ENCODE measurements at places on chromosomes 7 and 10. TPM values are rescaled to one million over a fixed set of nuclear protein-coding genes. Genes with fewer than 3 reads are reported as not detected.
A peak's percentile ranks its signal among the peaks of the same experiment; 100 is the strongest.

Gene MMD2
- total RNA-seq = not detected

Gene TAS2R3
- total RNA-seq = not detected

Gene FKBP6
- not detected for total RNA-seq

Gene FAM25A
- total RNA-seq = not detected

Gene LBX1
- total RNA-seq = not detected

Gene CCL24
- total RNA-seq = not detected

Gene CUZD1
- total RNA-seq = not detected

Gene ACSM6
- not detected for total RNA-seq

Gene SEMA3E
- 5.1 TPM for total RNA-seq

DNA sequence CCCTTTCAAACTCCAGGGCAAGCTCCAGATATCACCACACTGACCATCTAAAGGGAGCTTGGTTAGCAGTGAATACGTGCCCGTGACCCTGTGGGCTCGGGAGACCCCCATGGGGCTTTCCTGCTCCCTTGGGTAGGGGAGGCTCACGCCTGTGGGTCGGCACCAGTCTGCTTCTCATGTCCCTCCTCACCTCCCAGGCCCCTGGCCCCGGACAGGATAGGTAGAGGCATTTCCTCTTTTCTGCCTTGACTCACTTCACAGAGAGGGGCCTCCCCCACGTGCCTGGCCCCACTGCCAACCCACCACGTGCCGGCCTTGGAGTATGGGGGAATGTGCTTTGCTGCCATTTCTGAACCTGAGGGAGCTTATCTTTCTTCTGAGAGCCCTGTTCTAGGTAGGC is 131.3 kb upstream of the FAM20C start:
- H3K27ac ChIP-seq = no peak overlapping the region
- H3K27me3 ChIP-seq = peaks cover under 1% of the 10 kb centered on the region
- no peaks in the 10 kb centered on the region for H3K36me3 ChIP-seq
- H3K4me3 ChIP-seq = no peak overlapping the region

DNA sequence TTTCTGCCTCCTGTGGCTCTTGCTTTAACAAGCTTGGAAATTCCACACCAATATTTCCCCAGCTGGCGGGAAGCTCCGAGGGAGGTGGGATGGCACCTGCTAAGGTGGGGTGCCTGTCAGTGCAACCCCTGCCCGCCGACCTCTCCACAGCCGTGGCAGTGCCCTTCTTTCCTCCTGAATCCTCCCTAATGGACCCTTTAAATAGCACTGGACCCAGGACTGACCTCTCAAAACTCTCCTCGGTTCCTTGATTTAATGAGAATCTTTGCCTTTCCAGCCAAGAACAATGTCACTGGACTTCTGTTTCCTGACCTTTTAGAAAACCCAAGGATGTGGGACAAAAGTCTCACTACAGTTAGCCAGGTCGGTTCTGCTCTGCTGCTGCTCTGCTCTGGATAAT is 63.2 kb upstream of the EXOC6 start:
- no peak overlapping the region for H3K27ac ChIP-seq
- H3K4me3 ChIP-seq = no peak overlapping the region
- H3K36me3 ChIP-seq = peaks cover 2% of the 10 kb centered on the region
- no peaks in the 10 kb centered on the region for H3K4me1 ChIP-seq

- H3K4me1 ChIP-seq = peaks cover 67% of the 10 kb centered on the region
- H3K27me3 ChIP-seq = no peaks in the 10 kb centered on the region
- no peak for DNase-seq
- H3K36me3 ChIP-seq = peaks cover 5% of the 10 kb centered on the region
- H3K4me3 ChIP-seq = peak overlapping the region; percentile 12
Measured at GRCh38 chr7:40827222-40828085, 692.6 kb downstream of the SUGCT start.

- no peaks in the 10 kb centered on the region for H3K27me3 ChIP-seq
- peak overlapping the region; percentile 90 for H3K27ac ChIP-seq
- peak; percentile 58 for DNase-seq
Measured at GRCh38 chr10:69639291-69640195, 9.5 kb downstream of the FAM241B start.

DNA sequence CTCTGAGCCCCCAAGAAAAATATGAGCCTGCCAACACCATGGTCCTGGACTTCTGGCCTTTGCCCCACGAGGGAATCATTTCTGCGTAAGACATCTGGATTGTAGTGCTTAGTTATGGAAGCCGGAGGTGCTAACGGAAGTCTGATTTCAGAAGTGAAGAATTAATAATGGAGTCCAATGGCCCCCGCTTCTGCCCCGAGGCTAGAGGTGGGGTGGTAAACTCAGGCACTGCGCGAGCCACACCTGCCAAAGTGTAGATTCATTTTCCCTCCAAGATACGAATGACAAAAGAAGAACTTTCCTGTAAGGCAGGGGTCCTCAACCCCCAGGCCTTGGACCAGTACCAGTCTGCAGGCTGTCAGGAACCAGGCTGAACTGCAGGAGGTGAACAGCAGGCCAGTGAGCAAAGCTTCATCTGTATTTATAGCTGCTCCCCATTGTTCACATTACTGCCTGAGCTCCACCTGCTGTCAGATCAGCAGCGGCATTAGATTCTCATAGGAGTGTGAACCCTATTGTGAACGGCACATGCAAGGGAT is 22.3 kb downstream of the CNPY1 start:
- H3K27me3 ChIP-seq = peaks cover 52% of the 10 kb centered on the region
- no peaks in the 10 kb centered on the region for H3K4me1 ChIP-seq
- H3K36me3 ChIP-seq = no peaks in the 10 kb centered on the region
- DNase-seq = no peak
- no peak overlapping the region for H3K27ac ChIP-seq

GRCh38 chr7:5489991-5490536 is 66.4 kb upstream of the TNRC18 start:
- H3K4me3 ChIP-seq = no peak overlapping the region
- H3K4me1 ChIP-seq = peaks cover 43% of the 10 kb centered on the region
- H3K36me3 ChIP-seq = no peaks in the 10 kb centered on the region
- DNase-seq = no peak

DNA sequence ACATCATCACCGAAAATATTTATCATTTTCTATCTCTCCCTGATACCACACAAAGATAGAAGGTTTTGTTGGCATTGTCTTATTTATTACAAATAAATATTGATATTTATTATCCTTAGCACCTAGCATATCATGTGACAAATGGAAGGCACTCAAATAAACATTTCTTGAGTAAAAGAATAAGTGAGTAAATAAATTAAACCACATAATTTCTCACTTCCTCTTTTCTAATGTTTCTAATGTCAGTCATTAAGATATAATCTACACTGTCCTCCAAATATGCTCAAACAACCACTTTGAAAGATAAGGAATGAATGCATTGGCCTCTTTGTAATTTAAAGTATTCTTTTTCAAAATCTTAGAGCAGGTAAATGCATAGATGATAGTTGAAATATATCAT is 1027.8 kb upstream of the LRRTM3 start:
- no peaks in the 10 kb centered on the region for H3K36me3 ChIP-seq
- H3K27me3 ChIP-seq = peaks cover 5% of the 10 kb centered on the region
- no peaks in the 10 kb centered on the region for H3K4me1 ChIP-seq
- H3K4me3 ChIP-seq = no peak overlapping the region
- DNase-seq = no peak

GRCh38 chr10:105026566-105026965 is 385.5 kb downstream of the SORCS3 start:
- H3K27me3 ChIP-seq = no peaks in the 10 kb centered on the region
- no peak for DNase-seq
- H3K36me3 ChIP-seq = no peaks in the 10 kb centered on the region
- no peaks in the 10 kb centered on the region for H3K4me1 ChIP-seq
- no peak overlapping the region for H3K4me3 ChIP-seq
- no peak overlapping the region for H3K27ac ChIP-seq

- peak; percentile 80 for DNase-seq
- H3K27ac ChIP-seq = no peak overlapping the region
- no peaks in the 10 kb centered on the region for H3K36me3 ChIP-seq
- H3K27me3 ChIP-seq = peaks cover 28% of the 10 kb centered on the region
- peaks cover 17% of the 10 kb centered on the region for H3K4me1 ChIP-seq
Measured at GRCh38 chr10:132497861-132498561, 39.6 kb upstream of the INPP5A start.

GRCh38 chr7:115128154-115128553 is 206.3 kb downstream of the MDFIC start:
- no peak overlapping the region for H3K4me3 ChIP-seq
- H3K27ac ChIP-seq = no peak overlapping the region
- no peaks in the 10 kb centered on the region for H3K27me3 ChIP-seq
- no peaks in the 10 kb centered on the region for H3K36me3 ChIP-seq
- no peak for DNase-seq
- no peaks in the 10 kb centered on the region for H3K4me1 ChIP-seq

DNA sequence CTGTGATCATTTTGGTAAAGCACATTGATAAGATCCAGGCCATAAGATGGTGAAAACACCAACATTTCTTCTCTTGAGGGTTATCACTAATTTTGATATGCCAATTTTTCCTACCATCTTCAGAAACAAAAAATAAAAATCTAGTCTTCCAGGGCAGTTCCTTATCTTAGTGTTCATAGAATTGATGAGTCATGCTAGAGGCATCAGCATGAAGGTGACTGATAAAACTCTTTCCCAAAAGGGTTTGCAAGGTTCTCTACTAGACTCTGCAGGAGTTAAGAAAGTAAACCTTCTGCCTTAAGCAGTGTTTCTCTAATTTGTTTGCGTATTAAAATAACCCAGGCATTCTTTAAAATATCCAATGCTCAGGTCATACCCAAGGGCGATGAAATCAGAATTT is 483.1 kb upstream of the CNTNAP2 start:
- H3K27ac ChIP-seq = no peak overlapping the region
- no peak for DNase-seq
- no peak overlapping the region for H3K4me3 ChIP-seq
- H3K27me3 ChIP-seq = no peaks in the 10 kb centered on the region

DNA sequence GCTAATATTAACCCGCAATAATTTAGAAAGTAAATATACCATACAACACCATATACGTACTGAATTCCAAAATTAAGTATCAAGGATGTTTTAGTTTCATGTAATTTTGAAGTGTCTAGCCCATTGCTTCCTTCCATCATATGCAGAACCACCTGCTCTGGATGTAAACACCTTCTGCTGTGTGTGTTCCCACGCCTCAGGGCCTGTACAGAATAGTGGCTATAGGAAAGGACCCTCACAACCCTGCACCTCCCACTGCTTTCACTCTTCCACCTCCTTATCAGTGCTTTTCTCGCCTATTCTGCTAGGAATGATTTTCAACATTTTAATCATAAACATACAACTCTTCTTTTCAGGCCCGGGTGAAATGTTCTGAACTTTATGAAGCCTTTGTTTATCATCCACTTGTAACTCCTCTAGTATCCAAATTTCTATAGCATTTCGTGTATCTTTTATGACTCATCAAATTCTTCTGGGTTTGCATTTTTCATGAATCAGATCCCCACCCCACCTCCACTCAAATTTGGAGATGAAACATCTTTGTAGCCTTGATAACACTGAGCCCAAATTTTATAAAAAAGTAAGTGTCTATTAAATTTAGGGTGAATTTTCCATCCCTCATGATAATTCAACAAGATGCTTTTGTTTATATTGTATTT is 1106.8 kb upstream of the C7orf33 start:
- H3K36me3 ChIP-seq = no peaks in the 10 kb centered on the region
- H3K27me3 ChIP-seq = no peaks in the 10 kb centered on the region
- H3K4me3 ChIP-seq = no peak overlapping the region
- no peak for DNase-seq

DNA sequence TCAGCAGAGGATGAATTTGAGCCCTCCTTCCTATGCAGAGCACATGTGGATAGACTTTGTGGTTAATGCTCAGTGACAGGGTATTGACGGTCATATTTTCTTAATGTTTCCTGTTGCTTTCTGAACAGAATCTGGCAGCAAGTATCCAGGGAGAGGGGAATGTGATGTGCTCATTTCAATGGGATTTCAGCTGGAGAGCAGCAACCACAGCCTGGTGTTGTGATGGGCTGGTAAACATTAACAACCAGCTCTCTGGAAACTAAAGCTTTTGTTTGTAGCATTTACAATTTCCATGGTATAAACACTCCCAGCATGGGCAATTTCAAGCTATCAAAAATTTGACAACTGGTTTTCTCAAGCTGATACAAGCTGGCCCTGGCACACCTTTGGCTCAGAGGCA is 215.9 kb downstream of the SH2D4B start:
- no peaks in the 10 kb centered on the region for H3K4me1 ChIP-seq
- peaks cover 2% of the 10 kb centered on the region for H3K27me3 ChIP-seq
- H3K27ac ChIP-seq = no peak overlapping the region
- no peak overlapping the region for H3K4me3 ChIP-seq
- no peak for DNase-seq
- no peaks in the 10 kb centered on the region for H3K36me3 ChIP-seq

- peaks cover 3% of the 10 kb centered on the region for H3K27me3 ChIP-seq
- no peak overlapping the region for H3K27ac ChIP-seq
- peaks cover 2% of the 10 kb centered on the region for H3K36me3 ChIP-seq
- no peaks in the 10 kb centered on the region for H3K4me1 ChIP-seq
- no peak for DNase-seq
- no peak overlapping the region for H3K4me3 ChIP-seq
Measured at GRCh38 chr10:7622969-7623368, 43.8 kb downstream of the ITIH5 start.

- no peak overlapping the region for H3K4me3 ChIP-seq
- H3K4me1 ChIP-seq = no peaks in the 10 kb centered on the region
- H3K36me3 ChIP-seq = no peaks in the 10 kb centered on the region
- H3K27me3 ChIP-seq = peaks cover 2% of the 10 kb centered on the region
- DNase-seq = no peak
Measured at GRCh38 chr10:18879284-18879683, 169.3 kb upstream of the MALRD1 start.

GRCh38 chr10:110973400-110973799 is 54.0 kb downstream of the SHOC2 start:
- no peak for DNase-seq
- H3K4me1 ChIP-seq = peaks cover 32% of the 10 kb centered on the region
- H3K4me3 ChIP-seq = no peak overlapping the region

- DNase-seq = no peak
- peak overlapping the region; percentile 38 for H3K4me3 ChIP-seq
- H3K4me1 ChIP-seq = peaks cover 55% of the 10 kb centered on the region
- H3K36me3 ChIP-seq = no peaks in the 10 kb centered on the region
- H3K27me3 ChIP-seq = peaks cover 2% of the 10 kb centered on the region
Measured at GRCh38 chr10:93751832-93752231, 5.9 kb upstream of the LGI1 start.

GRCh38 chr7:106466867-106467266 is 182.1 kb upstream of the NAMPT start:
- no peak for DNase-seq
- H3K27me3 ChIP-seq = peaks cover 3% of the 10 kb centered on the region
- H3K4me3 ChIP-seq = no peak overlapping the region
- H3K36me3 ChIP-seq = peaks cover 3% of the 10 kb centered on the region

DNA sequence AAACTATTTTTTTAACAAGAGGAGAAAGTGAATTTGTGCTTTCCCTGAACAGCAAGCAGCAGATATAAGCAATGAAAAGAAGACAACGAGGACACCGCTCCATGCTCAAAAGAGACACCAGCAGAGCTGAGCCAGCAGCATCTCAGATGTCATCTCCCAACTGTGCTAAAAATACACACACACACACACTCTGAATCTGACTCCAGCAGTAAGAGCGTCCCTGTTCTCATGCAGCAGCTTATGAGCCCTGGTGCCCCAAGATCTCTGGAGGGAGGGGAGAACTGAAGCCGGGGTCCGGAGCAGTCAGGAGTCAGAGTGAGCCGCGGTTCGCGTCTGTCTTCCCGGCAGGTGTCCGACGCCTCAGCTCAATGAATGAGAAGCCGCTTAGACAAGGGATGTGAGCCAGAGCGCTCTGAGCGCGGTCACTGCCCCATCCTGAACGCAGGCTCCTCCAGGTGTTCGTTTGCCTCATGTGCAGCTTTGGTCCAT is 49.2 kb downstream of the SVIL start:
- peak; percentile 91 for DNase-seq
- H3K4me1 ChIP-seq = peaks cover 68% of the 10 kb centered on the region
- no peak overlapping the region for H3K4me3 ChIP-seq

Data from chondrocyte (in vitro differentiated cells).